ENCODE measurements at places on chromosomes 13 and 19. TPM values are rescaled to one million over a fixed set of nuclear protein-coding genes. Genes with fewer than 3 reads are reported as not detected.

LILRB5 gene
- total RNA-seq, result not detected

CD209 gene
- total RNA-seq, result not detected

HNRNPUL1 gene
- 48.0 TPM for total RNA-seq

ZNF497 gene
- 0.79 TPM for total RNA-seq

ZNF723 gene
- total RNA-seq, result not detected

INSL3 gene
- not detected for total RNA-seq

MRPL54 gene
- 54.7 TPM for total RNA-seq

KIR2DL4 gene
- total RNA-seq, result not detected

TRPC4 gene
- 0.09 TPM for total RNA-seq

PEG3 gene
- total RNA-seq, result 0.16 TPM

GJA3 gene
- total RNA-seq, result 21.3 TPM

ALOX5AP gene
- 0.47 TPM for total RNA-seq

RDH8 gene
- not detected for total RNA-seq

SHISA7 gene
- total RNA-seq, result not detected

LGALS7B gene
- total RNA-seq, result 1.9 TPM

CEACAM4 gene
- not detected for total RNA-seq

MCF2L gene
- 1.1 TPM for total RNA-seq

THSD8 gene
- 0.43 TPM for total RNA-seq

CGB8 gene
- total RNA-seq, result not detected

GJB6 gene
- not detected for total RNA-seq

SIGLEC8 gene
- not detected for total RNA-seq

ZNF98 gene
- not detected for total RNA-seq

RNF225 gene
- total RNA-seq, result 0.17 TPM

Data from bronchial smooth muscle cell (primary cell).